ENCODE measurements at places on chromosomes 7 and 10. TPM values are rescaled to one million over a fixed set of nuclear protein-coding genes. Genes with fewer than 3 reads are reported as not detected.

Gene OTUD1
- 13.5 TPM for total RNA-seq

Gene PPIF
- 44.8 TPM for total RNA-seq

Gene HOXA11
- not detected for total RNA-seq

Gene SLC29A3
- 0.34 TPM for total RNA-seq

Gene GJD4
- total RNA-seq: 0.07 TPM

Gene CALHM1
- total RNA-seq: not detected

Gene OR2A12
- not detected for total RNA-seq

Gene AKR1C8
- not detected for total RNA-seq

Gene DDC
- not detected for total RNA-seq

Gene SYT15
- 0.14 TPM for total RNA-seq

Gene NOS3
- 0.14 TPM for total RNA-seq

Gene CH25H
- 0.21 TPM for total RNA-seq

Gene NCF1
- 0.57 TPM for total RNA-seq

Gene LRRC72
- total RNA-seq: not detected

Gene ZNF488
- under 0.01 TPM for total RNA-seq

Gene TAF3
- total RNA-seq: 3.1 TPM

Gene DENND2A
- not detected for total RNA-seq

Gene CCDC126
- 19.5 TPM for total RNA-seq

Gene ZNF487
- 2.6 TPM for total RNA-seq

Gene SYT15B
- total RNA-seq: not detected

Gene ZNF3
- 28.9 TPM for total RNA-seq

Gene GTPBP10
- total RNA-seq: 30.8 TPM

Gene METTL27
- total RNA-seq: 3.1 TPM

Gene OR6B1
- not detected for total RNA-seq

Gene OSBPL3
- 23.9 TPM for total RNA-seq

Gene HMX2
- not detected for total RNA-seq

Gene DOCK1
- total RNA-seq: 95.3 TPM

Gene DPP6
- total RNA-seq: not detected

Gene ADARB2
- total RNA-seq: not detected

Gene ARHGAP21
- total RNA-seq: 215 TPM

Gene MRPL32
- 58.8 TPM for total RNA-seq

Gene NME8
- total RNA-seq: not detected

Gene WDR86
- total RNA-seq: not detected

Gene PLEKHS1
- not detected for total RNA-seq

Gene SEC61G
- 384 TPM for total RNA-seq

Gene VSTM4
- total RNA-seq: not detected

Gene ASB15
- total RNA-seq: not detected

Gene HOXA9
- total RNA-seq: not detected

Gene SKIDA1
- 0.07 TPM for total RNA-seq

Gene PARG
- total RNA-seq: 66.0 TPM
